SW480 (cell line): ENCODE measurements at places on chromosomes 1 and 21.

GRCh38 chr1:57162607-57163261, 196.9 kb upstream of the C8B start:
- no peak for DNase-seq

GRCh38 chr1:18041685-18042355, 65.8 kb upstream of the IGSF21 start:
- DNase-seq = no peak

- DNase-seq = no peak
These were observed 16.6 kb downstream of the BCAN start for GRCh38 chr1:156658496-156658895.

DNA sequence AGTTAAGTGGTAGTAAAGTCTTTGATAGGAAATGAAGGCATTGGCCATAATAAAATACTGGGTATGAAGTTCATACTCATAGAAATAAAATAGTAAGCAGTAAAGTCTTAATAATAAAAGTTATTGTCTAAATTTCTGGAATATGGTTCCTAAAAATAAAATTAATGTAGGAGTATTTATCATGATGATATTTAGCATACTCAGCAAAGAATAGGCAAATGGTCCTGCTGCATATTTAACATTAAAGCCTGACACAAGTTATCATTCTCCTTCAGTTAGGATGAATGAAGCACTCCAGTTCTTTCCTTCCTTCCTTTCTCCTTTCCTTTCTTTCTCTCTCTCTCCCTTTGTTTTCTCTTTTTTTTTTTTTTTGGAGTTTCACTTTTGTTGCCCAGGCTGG, 25.3 kb downstream of the PDZK1IP1 start:
- DNase-seq = no peak

DNA sequence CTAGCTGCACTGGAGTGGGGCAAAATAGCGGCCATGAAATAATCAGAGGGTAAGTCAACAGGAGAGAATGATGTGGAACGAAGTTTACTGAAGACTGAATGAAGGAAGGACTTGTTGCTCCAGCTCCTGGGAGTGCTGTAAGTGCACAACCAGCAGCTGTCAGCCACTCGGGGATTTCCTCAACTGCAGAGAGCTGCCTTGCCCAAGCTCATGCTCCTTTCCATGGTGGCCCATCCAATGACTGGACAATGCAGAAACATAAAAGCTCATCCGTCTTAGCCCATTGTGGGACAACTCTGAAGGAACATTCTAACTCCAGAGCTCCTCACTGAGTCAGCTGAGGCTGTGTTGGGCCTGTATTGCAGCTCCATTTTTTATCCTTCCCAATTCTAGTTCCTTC, 21.1 kb upstream of the RBM15 start:
- DNase-seq = no peak

DNA sequence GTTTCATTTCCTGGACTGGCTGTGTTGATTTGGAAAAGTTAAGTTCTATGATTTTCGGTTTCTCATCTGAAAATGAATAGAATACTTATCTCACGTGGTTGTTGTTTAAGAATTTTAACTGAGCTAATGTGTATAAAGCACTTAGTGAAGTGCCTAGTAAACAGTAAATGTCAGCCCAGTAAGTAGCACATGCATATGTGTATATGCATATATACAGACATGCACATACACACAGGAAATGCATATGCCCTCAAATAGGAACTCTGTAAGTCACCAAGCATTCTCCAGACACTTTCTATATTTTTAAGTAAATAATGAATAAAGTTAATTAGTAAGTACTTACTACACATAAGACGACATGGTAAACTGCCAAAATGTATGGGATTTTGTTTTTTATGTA, 128.6 kb downstream of the CLEC20A start:
- no peak for DNase-seq

DNA sequence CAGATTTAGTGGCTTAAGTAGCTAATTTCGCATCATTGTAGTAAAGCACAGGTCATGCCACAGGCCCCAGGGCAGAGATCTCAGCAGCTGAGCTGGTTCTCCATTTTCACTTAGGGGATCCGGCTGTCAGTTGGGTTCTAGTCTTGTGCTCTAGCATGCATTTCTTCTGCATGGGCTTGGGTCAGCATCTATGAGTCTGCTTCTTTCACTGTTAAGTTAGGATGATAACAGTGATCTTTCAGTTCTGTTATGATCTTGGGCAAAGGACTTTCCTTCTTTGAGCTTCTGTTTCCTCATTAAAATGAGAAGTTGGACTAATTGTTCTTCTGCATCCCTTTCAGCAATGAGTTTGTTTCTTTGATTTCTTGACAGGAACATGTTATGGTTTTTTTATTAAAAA, 123.6 kb upstream of the DNAH14 start:
- no peak for DNase-seq

DNA sequence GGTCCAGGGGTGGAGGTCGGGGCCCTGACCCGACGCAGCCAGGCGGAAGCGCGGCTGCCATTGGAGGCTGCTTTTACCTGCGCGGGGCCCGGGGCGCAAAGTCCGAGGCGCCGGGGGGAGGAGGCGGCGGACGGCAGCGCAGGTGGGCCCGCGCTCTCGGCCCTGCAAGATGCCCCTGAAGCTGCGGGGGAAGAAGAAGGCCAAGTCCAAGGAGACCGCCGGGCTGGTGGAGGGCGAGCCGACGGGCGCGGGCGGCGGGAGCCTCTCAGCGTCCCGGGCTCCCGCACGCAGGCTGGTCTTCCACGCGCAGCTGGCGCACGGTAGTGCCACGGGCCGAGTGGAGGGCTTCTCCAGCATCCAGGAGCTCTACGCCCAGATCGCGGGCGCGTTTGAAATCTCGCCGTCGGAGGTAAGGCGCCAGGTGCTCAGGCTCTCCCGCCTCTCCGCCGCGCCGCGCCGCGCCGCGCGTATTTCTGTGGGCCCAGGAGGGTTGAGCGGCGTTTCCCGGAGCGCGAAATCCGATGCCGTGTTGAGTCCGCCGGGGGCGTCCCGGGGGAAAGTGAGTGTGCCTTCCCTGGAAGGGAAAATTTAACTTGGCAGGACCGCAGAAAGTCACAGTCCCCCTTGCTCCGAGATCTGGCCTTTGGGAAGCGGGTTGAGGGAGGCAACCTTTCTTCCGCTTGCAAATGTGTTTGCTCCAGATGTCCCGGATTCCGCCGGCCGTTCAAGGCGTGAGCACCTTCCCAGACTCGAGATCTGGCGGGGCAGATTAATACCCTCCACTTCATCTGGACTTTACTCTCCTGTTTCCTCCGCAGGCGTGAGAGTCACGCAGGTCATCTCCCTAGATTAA, at the start of gene GIPC2:
TSS of gene GIPC2 (plus strand) at position 41 of the 853 bp plus-strand sequence. CDS start at position 170, 129 bp downstream.
- peak; percentile 8 for DNase-seq

- no peak for DNase-seq
These were observed 8.9 kb upstream of the IL12RB2 start for GRCh38 chr1:67298762-67299161.

DNA sequence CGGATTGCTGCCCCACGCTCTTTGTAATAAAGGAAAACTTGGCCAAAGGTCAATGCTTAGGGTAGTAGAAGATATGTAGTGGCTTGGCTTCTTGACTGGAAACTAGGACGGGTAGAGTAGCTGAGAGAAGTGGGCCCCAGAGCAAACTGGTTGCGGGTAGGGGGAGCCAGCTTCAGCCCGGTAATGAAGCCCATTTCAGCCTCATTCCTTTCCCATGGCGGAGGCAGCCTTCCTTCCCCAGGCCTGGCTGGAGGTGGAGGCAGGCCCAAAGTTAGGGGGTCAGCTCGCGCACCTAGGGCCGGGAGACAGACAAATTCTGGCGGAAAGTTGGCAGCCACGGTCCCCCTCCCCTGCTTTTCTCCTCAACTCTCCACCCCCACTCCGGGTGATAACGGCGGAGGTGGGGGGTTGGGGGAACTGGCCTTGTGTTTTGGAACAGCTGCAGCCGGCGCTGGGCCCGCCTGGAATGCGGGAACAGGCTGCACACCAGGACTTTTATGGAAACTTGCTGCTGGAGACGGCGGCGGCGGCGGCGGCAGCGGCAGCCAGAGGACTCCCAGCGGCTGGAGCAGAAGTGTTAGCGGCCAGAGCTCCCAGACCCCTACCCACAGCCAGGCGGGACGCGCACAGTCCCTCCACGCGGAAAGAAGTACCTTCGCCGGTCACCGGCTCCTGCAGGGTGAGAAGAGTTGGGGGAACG, at the start of gene NEXN:
TSS of gene NEXN (plus strand) at position 544 of the 700 bp plus-strand sequence. CDS start 27,483 bp downstream, outside the sequence.
- peak; percentile 5 for DNase-seq

DNA sequence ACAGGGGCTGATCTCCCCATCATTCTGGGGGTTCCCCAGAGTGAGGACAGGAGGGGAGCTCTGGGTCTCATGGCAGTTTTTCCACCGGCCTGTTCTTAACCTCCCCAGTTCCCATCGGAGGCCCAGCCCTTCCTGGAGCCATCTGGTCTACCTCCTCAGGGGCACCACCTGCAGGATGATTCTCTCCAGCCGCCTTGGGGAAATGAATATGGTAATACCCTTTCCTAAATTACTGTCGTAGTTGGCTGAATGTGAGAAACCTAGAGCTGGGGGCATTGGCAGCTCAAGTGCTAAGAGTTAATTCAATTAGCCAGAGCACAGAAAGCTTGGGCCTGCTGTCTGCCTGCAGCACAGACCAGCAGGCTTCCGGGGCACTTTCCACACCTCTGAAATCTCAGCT, 64.9 kb downstream of the TAS1R2 start:
- no peak for DNase-seq

DNA sequence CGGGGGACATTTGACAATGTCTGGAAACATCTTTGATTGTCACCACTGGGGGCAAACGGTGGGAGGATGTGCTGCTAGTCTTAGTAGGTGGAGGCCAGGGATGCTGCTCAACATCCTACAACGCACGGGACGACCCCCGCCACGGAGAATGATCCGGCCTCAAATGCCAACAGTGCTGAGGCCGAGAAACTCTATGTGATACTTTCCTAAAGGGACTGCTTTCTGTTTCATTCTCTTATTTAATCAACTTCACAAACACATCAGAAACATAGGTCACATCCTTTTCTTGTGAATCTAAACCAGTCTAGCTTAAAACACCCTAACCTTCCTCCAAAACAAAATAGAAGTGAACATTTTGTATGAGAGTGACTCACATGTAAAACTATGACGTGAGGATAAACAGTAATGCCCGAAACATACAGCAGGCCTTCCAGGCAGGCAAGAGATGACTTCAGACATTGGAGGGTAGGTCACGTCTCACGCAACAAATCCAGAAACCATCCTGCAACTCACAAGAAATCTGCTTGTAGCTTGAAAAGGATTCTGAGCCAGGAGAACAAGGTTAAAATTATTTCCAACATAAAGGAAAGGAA, 37.2 kb upstream of the ETS2 start:
- no peak for DNase-seq

DNA sequence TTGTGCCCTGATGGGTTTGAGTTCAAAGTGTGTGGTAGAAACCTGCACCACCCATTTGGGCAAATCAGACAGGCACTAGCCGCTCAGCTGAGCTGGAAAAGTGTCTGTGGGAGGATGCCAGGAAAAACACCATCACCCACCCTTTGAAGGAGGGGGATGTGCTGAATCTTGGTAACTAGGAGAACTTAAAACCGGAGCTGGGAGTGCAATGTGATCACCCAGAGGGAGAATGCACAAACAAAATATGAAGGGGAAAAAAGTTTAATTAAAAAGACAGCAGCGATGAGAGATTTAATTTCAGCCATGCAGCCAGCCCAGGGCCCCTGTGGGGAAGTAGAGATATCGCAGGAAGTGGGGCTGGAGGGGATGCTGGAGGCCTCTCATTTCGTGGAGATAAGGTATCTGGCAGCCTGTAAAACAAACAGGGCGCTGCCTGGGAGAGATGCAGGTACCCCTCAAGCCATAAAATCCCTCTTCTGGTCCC, 86.8 kb upstream of the BCAR3 start:
- DNase-seq = no peak

DNA sequence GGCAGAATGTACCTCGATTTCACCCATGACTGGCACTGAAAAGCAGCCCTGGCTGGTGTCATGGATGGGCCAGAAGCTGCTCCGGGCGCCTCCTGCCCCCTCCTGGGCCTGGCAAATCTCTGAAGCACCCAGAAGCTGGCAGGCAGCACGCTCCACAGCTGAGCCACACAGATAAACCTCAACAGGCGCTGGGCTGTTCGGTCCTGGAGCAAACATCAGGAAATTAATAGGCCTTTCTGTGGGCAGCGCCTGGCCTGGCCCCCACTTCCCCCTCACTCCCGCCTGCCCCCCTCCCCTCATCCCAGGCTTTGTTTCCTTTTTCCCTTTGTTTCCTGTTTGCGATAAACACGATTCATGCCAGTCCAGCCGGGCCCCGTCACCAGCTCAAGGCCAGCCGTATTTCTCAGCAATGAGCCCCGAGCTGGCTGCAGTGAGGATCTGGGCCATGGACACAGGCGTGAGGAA, 20.1 kb upstream of the DISP3 start:
- DNase-seq = no peak

DNA sequence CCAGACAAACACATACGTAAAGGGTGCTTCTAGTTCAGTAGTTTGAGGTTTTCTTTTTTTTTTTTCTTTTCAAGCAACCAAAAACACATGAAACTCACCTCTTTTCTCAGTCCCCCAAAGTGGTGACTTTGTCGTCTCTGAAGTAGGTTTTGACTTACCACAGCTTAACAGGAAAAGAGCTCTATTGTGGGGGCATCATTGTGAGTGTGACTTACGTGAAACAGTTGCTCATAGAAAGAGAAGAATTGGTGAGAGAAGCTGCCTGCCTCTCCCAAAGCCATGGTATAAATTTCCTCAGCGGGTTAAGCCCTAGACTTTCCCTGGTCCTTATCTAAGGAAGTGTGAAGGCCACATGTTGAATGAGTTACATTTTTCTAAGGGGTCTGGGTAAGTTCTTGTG, 11.9 kb downstream of the FASLG start:
- DNase-seq = no peak

GRCh38 chr1:50973875-50974617, 4.0 kb downstream of the CDKN2C start:
- DNase-seq = no peak

DNA sequence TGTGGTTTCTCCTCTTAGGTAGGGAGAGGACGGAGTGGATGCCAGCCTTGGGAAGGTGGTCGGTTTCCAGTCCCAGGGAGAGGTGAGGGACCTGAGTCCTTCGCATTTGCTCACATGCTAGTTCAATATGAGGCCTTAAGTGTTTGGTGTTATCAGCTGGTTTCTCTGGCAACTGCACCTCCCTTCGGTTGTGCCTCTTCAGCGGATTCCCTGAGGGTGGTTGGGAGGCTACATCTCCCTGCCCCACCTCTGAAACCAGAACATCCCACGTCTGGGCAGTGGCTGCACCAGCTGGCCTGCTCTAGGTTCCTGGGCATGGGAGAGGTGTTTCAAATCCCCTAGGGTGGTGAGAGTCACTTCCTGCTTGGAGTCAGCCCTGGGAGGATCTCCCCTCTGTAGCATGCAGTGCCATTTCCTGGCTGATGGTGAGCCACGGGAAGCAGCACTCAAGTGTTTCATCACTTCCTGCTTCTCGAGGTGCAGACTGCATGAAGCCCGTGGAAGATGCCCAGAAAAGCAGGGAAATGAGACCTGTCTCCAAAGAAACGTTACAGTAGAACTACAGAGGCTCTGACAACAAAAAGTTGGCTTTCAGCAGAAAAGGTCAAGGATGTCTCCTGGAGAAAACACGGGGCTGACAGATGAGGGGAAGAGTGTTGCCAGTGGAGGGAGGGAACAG, 4.5 kb downstream of the TMEM125 start:
- DNase-seq = peak; percentile 20

GRCh38 chr1:244010703-244011123, 40.4 kb upstream of the ZBTB18 start:
- no peak for DNase-seq
